Activated T-cell treated with anti-CD3 and anti-CD28 coated beads, Interleukin-2, amount 50 U/mL, for 24 hours (primary cell): ENCODE measurements at places on chromosomes 16 and 17.

- no peak for DNase-seq
Measured at GRCh38 chr16:66845080-66845410, 831 bp downstream of the CA7 start.

GRCh38 chr17:21058098-21058893, 15.5 kb upstream of the USP22 start:
- DNase-seq = no peak

DNA sequence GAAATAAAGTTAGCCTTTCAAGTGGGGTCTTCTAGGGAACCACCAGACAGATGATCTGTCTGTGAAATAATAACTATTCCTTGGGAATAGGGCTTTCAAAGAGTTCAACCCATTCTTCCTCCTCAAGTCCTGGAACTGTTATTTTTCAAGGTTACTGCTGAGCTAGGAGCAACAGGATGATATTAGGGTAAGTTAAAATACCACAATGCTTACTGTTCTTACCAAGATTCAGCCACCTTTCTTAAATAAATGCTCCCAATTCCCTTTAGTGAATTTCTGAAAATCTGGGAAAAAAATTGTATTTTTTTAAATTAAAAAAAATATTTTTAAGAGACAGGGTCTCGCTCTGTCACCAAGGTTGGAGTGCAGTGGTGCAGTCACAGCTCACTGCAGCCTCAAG, 26.9 kb upstream of the ALDH3A2 start:
- DNase-seq = no peak

DNA sequence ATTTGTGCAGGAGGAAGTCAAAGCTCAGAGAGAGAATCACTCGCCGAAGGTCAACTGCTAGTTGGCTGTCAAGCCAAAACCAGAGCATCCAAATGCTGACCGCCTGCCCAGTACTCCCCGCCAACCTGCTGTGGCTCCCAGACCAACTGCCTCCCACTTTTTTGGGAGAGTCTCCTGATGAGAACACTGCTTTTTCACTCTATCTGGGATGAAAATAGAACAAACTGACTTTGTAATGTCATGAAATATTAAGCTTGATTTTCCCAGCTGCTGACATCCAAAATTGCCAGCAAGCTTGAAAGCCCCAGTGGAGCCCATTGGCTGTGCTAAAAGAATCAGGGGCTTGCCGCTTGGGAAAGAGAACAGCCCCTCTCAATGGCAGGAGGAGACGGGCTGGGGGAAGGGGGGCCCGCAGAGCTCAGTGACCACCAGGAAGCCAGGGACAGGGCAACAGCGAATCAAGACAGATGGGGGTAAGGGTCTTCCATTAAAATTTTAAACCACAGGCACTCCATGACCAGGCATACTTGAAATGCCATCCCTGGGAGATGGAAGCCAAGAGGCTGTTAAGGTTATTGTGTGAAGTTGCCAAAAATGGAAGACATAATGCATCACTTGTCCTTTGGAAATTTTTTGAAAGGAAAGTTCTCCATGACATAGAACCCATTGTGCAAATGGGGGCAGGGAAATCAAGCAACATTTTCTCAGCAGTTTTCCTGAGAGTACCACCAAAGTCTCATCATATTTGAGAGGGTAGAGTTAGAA, 125.7 kb upstream of the CDH5 start:
- DNase-seq = no peak

GRCh38 chr17:8481089-8481488, 45.4 kb downstream of the NDEL1 start:
- no peak for DNase-seq

DNA sequence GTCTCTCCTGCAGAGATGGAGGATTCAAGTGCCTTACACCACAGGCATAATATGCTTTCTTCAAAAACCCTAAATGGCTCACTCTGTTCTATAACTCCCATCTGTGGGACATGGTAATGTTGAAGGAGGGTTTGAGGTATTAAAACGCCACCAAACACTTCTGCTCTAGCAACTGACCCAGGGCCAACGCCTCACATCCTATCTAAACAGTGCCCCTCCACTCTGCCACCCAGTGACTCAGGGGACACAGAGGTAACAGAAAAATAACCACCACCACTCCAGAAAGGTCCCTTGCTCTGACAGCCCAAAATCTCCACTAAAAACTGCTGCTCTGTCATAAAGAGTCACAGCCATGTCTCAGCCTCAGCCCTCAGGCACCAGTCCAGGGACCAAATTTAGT, 17.7 kb downstream of the NPRL3 start:
- DNase-seq = no peak

DNA sequence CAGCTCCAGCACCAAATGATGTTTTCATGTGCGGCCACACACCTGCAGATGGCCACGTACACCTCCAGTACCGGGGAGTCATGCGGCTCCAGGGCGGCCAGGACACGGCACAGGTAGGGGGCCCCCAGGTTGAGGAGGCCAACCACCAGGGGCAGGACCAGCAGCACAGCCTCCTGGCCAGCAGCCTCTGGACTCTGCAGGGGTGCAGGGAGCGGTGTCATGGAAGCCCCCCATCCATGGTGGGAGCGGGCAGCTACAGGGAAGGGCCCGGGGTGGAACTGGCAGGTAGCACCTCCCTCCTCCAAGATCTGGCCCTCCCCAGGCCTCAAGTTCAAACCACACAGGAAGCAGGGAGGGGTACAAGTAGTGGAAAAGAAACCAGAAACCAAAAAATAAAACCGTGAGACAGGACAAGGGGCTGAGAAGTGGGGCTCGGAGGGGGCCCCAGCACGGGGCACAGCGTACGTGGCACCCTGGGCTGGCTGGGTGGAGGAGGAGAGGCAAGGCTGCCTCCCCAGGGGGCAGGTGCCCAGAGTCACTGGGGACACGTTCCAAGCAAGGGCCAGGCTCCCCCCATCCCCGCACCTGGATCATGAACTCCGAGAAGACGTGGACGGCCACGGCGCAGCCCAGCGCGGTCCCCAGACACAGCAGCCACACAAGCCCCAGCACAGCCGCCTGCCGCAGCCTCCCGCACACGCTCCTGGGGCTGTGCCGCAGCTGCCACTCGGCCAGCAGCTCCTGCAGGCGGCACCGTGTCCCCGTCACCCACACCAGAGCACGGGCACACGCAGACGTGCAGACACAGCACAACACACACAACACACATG, 7.4 kb downstream of the TMC6 start:
- peak; percentile 70 for DNase-seq

DNA sequence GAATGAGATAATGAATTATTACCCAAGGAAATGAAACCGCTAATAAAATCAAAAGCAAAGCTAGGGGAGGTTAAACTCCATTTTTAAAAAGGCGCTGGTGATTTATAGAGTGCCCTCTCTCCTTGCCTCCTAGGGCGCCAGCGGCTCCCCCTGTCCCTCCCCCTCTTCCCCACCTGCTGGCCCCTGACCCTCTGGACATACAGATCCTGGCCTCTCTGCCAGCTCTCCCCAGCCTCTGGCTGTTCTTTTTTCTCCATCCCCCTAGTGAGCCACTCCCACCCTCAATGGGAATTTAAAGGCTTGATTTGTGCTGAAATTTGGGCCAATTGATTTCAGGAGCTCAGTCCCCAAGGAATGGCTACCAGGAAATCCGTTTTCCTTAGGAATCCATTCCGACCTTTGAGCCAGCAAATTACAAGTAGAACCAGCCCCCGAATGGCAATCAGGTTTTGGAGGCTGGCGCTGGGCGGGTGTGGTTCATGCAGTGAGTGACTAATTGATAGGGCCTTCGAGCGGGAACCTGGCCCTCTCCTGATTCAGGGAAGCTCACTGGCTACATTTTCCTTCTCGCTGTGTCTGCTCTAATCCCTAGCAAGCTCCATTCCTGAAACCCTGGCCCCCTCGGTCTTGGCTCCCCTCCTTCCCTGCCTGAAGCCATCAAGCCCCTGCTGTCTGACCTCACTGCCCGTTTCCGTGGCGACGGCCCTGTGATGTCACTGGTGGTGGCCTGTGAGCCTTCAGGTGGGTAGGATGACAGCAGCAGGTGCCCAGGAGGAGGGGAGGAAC, 141.9 kb upstream of the SDK2 start:
- DNase-seq = no peak

DNA sequence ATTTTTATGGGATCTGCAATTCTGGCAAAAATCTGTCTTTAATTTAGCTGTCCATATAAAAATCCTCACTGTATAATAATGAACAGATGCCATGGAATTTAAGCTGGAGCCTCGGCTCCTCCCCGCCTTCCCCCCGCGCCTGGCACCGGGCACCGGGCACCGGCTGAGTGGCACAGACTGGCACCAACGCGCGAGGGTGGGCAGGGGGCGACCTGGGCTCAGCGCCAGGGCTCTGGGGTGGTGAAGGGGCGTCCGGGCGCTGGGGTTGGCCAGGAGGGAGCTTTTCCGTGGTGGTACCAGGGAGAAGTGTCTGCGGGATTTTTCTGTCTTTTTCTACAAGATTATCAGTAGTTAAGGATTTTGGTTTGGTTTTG, 9.1 kb downstream of the NEUROD2 start:
- DNase-seq = no peak

GRCh38 chr16:19883296-19883965, 1.2 kb downstream of the GPRC5B start:
- peak; percentile 43 for DNase-seq

DNA sequence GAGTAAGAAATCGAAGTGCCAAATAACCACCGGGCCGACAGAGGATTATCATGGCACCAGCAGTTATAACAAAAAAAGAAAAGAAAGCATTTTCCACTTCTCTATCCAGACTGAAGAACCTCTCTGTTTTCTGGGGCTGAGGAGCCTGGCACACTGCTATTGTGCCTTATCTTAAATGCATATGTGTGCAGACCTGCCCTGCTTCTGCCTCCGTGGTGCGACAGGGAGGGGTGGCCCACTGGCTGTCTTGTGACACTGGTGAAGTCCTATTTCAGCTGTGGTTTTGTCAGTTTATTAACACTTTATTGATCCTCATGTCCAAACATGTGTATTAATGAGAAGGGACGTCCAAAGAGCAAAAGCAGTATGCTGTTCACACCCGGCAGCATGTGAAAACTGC, 55.4 kb downstream of the CDK5R1 start:
- no peak for DNase-seq

DNA sequence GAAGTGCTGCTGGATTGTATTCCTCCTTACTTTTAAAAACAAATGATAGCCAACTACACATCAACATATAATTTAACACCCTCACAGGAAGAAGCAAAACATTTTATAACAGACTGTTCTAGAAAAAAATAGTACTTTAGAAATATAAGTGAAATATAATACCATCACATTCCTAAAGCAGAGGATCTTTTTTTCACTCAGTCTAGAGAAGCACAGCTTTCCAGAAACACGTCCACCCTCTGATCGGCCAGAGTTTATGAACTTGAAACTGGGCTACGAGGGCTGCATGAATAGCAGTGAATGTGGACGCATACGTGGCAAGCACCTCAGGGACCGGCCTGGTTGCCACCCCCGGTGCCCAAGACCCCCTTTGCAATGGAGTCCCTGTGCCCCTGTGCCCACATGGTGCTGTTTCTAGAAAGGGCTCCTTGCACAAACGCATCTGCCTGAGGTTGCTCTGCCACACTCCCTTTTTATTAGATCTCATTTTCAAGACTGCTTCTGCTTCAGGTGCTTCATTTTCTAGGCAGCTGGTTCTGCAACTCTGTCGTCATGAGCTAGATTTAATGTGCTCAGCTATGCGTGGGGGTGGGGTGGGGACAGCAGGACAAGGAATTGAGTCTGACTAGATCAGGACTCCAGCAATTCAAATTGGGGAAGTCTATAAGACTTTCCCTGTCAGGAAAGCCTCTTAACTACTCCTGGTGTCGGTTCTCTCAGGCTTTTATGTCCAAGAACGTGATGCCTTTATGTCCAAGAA, 29.1 kb upstream of the ERN1 start:
- DNase-seq = peak; percentile 2

DNA sequence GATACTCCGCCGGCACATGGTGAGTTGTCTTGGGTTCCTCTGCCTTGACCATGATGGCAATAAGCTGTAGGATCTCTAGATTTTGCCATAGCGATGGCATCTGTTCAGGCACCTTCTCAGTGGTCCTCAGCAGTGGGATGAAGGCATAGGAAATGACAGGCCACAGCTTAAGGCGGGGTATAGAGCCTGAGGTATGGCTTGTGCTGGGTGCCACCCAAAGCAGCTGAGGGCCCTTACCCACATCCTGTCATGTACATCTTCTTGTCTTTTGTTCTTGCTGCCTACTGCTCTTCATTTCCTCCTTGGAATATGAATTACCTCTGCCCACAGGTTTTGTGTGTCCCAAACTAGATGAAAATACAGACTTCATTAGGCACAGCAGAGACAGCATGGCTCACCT, 29.5 kb downstream of the KAT7 start:
- peak; percentile 54 for DNase-seq

DNA sequence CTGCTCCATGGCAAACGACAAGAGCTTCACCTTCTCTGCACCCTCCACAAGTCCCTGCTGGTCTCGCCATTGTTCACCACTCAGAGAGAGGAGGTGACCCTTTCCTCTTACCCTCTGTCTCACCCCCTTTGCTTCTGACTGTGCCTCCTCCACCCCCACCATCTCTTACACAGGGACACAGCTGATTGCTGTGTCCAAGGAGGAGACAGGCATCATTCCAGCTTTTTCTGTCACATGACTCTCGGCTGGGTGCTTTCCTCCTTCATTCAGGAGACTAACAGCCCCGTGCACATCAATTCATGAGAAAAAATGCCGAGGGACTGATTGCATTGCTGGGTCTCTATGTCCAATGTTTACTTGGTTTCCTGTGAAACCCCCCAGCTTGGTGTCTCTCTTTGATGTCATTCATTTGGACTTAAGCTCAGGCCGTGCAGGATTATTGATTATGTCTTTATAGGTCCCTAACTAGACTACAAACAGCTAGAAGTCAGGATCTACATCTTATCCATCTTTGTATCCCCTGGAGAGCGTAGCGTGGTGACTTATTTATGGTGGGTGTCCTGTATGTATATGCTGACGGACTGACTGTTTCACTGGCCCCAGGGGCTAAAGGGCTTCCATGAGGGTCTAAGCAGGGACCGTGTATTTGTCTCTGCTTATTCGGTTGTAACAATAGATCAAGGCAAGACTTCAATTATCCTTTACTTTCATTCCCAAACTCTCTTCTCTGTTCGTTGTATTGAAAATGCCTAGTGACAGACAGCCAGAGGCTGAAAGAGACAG, 82.2 kb upstream of the CDH13 start:
- no peak for DNase-seq

GRCh38 chr16:3816326-3816725, 64.2 kb downstream of the CREBBP start:
- DNase-seq = no peak

DNA sequence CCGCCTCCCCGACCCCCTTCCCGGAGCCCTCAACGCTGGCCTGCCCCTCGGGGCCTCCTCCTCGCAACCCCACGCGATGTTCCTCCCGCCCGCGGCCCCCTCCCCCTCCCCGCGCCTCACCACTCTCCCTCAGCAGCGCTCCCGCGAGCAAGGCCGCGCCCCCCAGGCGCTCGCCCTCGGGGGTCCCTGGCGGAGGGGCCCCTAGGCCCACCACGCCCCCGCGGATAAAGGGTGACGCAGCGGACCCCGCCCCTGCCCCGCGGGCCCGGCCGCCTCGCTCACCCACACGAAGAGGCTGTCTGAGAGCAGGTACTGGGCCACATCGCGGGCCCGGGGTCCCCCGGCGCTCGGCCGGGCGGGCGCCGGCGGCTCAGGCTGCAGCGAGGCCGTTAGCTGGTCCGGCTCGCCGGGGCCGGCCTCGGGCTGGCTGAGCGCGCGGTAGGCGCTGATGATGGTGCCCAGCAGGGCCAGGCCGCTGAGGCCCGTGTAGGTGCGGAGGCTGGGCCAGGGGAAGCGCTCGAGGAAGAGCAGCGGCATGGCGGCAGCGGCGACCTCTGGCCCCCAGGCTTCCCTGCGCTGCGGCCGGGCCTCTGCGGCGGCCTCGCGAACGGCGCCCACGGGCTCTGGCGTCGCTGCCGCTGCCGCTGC, 430 bp downstream of the AMFR start:
- peak; percentile 71 for DNase-seq

- no peak for DNase-seq
Measured at GRCh38 chr16:3115561-3115960, 3.2 kb downstream of the ZNF205 start.

- DNase-seq = no peak
Measured at GRCh38 chr17:3513305-3514035, 37.7 kb downstream of the ASPA start.
